Sciatic nerve (tissue), 2 donors: ENCODE measurements at places on chromosomes 6 and 20.

DNA sequence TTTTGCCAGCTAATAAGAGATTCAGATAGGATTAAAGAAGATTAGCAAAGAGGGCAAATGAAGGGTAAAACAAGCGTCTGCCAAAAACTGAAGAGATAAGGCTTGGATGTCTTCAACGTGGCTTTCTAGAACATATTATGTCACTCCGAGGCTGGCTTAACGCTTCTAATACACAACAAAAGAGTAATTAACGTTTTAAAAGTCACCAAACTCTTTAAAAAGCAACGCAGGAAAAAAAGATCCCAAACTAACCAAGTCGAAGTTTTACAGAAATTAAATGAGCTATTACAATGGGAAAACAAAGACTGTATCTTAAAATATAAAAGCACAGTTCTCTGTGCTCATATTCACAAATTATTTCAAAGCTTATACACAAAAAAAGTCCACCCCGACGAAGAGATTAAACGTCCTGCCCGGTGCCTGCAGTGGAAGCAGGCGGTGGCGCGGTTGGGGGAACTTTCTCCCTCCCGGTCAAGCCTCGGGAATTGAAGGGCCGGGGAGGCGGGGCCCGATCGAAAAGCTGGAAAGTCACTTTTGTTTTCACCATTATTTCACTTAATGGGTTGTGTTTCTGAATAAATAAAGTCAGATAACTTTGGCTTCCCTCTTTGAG, 1.2 kb downstream of the MAK start:
- peak; percentile 73 for DNase-seq

- no peak for DNase-seq
Measured at GRCh38 chr6:164124986-164125385, 710.5 kb downstream of the QKI start.

DNA sequence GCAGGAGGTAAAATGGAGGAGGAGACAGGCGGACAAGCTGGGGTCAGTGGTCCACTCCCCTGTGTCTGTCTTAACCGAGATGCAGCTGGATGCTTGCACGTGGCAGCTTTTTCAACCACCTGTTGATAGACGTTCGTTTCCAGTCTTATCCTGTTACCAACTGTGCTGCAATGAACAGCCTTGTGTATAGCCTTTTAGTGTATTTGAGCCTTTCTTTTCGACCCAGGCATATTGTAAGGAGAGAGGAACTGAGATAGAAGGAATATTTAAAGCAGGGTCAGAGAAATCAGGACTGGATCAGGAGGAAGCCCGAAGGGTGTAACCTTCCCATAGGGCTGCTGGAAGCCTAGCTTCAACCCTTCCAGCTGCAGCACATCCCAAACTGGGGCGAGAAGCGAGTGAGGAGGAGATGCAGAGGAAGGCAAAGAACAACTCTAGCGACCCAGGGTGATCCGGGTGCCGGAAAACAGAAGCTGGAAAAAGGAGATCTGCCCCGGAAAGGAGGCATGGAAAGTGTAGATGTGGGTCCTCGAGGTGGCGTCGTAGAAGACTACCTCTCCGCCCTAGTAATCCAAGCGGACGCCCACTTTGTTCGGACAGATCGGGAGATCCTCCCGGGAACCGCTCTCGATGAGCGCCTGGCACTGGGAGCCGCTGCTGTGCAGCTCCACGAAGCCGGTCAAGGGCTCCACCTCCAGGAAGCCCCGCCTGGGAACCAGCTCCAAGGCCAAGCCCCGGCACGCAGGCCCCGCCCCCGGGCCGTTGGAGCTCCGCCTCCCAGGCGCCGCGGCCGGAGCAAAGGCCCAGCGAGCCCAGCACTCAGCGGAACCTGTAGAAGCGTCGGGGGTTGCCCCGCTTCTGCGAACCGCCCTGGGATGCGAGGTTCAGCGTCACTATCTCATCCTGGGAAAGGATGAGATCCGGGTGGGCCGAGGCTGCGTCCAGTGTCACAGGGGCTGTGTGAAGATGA, 11.2 kb downstream of the TRIM31 start:
- peak; percentile 94 for DNase-seq

- no peak for DNase-seq
Measured at GRCh38 chr20:38987777-38988176, 25.6 kb downstream of the DHX35 start.

DNA sequence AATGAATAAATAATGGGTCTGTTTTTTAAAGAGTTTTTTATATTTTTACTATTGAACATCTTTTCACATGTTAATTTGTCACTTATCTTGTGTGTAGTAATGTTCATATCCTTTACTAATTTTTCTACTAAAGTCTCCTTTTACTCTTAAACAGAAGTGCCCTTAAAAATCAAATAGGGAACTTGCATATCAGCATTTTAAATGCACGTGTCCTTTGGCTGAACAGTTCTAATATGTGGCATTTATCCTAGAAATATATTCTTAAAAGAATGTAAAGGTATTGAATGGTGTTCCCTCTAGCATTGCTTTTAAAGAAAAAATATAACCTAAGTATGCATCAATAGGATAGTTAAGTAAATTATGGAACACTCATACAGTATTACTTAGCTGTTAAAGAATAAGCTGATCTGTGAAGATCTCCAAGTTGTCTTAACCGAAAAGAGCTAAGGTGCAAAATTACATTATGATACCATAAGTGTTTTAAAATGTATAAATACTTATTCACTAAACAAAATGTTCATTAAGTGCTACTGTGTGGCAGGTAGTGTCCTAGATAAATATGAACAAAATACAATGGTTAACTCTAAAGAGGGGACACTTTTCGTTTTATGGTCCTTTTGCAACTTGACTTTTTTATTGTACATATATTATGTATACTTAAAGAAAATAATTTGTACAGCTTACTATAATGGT, 631 bp upstream of the PGBD1 start:
- DNase-seq, result no peak

- no peak for DNase-seq
Measured at GRCh38 chr6:165086814-165087213, 222.6 kb downstream of the C6orf118 start.

DNA sequence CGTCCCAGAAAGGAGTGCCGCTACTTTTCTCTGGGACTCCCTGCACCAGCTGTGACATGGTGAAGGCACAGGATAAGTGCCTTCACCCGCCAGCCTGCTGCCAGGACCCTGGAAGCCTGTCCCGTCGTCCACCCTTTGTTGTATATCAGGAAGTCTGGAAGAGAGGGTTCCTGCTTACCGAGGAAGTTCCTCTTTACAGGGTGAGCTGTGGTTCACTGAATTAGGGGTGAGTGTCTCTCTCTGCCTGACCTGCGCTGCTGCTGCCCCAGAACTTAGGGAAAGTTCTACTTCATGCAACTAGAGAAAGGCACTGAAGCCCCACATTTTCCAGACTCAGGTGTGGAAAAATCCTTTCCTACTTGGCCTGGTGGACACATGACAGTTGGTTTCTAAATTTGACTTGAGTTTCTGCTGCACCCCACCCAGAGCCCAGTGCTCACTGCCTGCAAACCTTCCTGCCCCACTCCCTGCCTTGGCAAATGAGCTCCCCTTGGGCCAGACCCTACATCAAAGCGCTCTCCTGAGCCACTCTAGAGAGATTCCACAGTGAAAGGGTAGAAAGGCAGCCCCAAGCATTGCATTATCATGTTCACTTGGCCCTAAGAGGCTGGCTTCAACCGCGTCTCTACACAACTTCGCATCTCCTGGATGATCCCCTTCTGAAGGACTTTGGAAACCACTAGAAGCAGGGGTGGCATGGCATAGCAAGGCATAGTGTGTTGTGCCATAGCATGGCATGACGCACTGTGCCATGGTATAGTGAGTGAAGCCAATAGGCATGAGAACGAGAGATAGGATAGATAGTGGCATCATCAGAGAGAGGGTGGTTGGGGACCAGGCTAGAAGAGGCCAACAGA, 215.8 kb upstream of the CDYL start:
- DNase-seq, result no peak

DNA sequence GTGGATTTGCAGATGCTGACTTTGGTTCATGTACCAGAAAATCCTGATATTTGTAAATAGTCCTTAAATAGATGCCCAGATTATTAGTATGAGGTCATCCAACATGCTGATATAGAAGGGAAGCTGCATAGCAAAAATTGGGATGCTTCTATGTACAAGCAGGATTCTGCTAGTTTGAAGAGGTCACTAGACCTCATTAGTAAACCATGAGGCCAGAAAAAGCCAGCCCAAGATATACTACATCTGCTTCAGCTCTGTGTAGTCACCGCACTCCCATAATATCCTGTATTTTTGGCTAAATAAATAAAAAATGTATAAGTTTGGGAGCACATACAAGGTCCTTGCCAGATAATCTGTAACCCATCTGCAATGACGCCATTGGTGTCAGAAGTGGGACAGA, 13.0 kb downstream of the PTPRT start:
- DNase-seq, result no peak

DNA sequence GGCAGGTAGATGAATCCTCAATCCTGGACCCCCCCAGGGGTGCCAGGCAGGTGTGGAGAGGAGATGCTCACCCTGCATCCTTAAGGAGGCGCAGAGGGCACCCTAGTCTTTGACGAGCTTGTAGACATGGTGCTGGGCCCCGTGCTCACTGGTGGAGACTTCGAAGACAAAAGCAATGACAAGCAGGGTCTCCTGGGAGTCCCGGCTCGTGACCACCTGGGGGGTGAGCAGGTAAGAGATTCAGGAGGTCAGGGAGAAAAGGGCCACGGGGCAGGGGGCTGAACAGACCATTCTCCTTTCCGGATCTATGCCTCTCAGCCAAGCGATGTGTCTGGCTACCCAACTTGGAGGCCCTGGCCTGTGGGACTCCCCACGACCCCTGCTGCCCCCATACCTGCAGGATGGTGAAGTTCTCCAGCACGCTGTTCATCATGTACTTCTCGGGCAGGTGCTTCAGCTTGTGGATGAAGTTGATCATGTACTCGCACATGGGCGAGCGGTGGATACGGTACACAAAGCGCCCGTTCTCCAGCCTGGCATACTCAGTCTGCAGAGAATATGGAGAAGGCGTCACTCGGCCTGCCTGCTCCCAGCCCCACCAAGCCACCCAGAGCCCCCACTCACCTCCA, 6.9 kb downstream of the RPL10A start:
- DNase-seq, result no peak

DNA sequence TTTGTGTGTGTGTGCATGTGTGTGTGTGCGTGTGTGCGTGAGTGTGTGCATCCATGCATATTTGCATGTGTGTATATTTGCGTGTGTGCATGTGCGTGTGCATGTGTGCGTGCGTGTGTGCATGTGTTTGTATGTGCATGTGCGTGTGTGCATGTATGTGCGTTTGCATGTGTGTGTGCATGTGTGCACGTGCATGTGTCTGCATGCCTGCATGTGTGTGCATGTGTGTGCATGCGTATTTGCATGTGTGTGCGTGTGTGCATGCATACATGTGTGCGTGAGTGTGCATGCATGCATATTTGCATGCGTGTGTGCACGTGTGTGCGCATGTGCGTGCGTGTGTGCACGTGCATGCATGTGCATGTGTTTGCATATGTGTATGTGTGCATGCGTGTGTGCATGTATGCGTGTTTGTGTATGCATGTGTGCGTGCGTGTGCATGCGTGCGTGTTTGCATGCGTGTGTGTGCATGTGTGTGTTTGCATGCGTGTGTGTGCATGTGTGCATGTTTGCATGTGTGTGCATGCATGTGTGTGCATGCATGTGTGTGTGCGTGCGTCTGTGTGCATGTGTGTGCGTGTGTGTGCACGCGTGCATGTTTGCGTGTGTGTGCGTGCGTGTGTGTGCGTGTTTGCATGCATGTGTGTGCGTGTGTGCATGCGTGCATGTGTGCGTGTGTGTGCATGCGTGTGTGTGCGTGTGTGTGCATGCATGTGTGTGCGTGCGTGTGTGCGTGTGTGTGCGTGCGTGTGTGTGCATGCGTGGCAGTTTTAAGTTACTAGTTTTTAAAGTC, 57.7 kb upstream of the SMOC2 start:
- no peak for DNase-seq

- no peak for DNase-seq
Measured at GRCh38 chr6:81214414-81215091, 537.9 kb downstream of the TENT5A start.

DNA sequence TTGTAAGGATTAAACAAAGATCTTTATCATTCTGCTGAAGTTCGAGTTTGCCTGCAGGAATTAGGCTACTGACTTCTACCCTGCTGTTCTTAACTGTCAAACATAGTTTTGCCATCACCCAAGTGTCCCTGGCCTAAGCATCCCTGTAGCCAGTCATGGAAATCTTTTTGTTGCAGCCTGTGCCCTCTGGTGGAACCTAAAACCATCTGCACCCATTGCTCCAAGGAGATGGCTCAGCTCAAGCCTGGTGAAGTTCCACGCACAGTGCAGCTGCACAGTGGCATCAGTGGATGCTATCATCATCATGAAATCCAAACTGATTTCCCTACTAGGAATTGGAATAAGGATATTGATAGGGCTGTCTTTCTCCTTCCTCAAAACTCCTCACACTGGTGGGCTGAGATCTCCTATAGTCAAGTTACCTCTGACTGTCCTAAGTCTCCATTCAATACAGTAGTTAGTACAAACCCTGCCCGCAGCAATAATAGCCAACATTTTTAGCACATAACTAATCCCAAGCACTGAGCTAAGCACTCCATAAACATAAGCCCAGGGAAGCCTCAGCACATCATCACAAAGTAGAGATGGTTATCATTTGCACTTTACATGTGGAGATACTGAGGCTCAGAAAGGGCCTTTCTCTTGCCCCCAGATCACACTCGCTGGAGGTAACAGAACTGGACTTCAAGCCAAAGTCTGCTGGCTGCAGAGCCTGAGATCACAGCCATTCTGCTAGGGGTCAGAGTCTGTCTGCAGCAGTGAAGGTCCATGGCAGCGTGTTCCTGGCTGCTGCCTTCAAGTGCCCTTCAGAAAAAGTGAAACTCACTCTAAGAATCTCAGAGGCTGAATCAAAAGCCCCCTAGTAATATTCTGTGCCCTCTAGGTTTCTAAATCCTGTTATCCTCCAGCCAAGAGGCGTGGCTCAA, 77.2 kb upstream of the MC3R start:
- DNase-seq, result no peak

GRCh38 chr6:10451828-10452509, 37.1 kb upstream of the TFAP2A start:
- DNase-seq, result no peak

GRCh38 chr6:22726966-22727365, 157.6 kb downstream of the HDGFL1 start:
- no peak for DNase-seq

GRCh38 chr6:147226163-147226724, 22.0 kb downstream of the STXBP5 start:
- DNase-seq, result no peak

GRCh38 chr20:22775671-22776139, 191.3 kb upstream of the FOXA2 start:
- no peak for DNase-seq

DNA sequence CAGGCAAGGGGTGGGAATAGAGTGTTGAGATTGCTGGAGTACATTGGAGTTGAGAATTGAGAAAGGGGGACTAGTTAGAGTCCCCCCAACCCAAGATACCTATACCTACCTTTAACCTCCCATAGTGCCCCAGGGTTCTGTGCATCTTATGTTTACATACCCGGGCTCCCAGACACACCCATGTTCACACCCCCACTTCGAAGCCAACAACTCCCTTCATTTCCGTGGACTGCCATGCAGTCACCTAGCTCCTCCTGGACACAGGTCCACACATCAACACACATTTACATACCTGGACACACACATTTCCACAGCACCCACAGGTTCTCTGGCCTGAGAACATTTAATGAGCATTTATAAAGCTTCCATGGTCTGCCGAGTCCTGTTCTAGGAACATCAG, 5.1 kb downstream of the TMEM63B start:
- no peak for DNase-seq

GRCh38 chr20:41314386-41314785, 3.1 kb downstream of the ZHX3 start:
- DNase-seq, result no peak
